ENCODE measurements at places on chromosomes 7 and 10.
A peak's percentile ranks its signal among the peaks of the same experiment; 100 is the strongest.

- DNase-seq = no peak
Observed at GRCh38 chr10:75612904-75613684, 181.7 kb downstream of the LRMDA start.

GRCh38 chr7:2861509-2861908, 17.4 kb upstream of the GNA12 start:
- no peak for DNase-seq

GRCh38 chr10:117075064-117075463, 63.0 kb downstream of the VAX1 start:
- no peak for DNase-seq

GRCh38 chr10:94293354-94293753, 69.4 kb downstream of the NOC3L start:
- DNase-seq = no peak

DNA sequence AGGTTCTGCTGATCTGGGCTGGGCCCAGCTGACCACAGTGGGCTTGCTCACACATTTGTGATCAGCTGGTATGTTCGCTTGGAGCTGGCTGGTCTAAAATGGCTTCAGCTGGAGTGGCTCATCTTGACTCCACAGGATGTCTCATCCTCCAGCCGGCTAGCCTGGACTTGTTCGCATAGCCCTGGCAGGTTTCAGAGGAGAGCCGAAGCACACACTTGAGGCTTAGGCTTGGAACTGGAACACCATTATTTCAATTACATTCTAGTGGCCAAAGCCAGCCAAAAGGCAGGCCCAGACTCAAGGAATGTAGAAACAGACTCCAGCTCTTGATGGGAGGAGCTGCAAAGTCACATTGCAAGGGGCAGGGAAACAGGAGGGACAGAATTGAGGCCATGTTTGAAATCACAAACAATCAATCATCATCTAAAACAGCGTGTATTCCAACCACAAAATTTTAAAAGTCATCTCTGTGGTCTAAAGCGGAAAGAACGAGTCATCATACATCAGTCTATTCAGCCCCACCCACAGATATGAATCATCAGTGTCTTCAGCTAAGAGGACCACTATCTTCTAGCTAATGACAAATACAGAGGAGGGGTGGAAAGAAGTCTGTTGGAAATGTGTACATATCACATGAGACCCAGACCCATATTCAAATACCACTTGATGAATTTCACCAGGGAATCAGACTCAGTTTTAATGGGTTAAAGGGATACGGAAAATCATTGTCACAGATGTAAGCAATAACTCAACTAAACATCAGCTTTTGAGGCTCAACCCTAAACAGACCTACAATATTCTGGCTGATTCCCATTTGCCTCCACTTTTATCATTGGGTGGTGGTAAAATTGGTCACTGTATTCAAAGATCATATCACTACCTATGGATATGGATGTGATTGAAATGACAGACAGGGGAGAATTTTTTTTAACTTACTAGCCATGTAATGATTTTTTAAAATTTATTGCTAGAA, 139.0 kb upstream of the MKLN1 start:
- peak; percentile 25 for DNase-seq

DNA sequence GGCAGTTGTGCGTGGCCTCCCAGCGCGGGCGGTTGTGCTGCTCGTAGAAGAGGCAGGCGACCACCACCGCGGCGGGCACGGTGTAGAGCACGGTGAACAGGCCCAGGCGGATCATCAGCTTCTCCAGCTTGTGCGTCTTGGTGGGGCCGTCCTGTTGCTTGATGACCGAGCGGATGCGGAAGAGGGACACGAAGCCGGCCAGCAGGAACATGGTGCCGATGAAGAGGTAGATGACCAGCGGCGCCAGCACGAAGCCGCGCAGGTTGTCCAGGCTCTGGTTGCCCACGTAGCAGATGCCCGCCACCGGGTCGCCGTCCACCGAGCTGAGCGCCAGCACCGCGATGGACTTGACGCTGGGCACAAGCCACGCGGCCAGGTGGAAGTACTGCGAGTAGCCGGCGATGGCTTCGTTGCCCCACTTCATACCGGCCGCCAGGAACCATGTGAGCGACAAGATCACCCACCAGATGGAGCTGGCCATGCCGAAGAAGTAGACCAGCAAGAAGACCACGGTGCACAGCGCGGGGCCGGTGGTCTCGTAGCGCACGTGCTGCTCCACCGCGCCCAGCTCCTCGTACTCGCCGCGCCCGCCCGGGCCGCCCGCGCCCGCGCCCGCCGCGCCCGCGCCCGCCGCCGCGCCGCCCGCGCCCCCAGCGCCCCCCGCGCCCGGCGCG, 2.2 kb downstream of the FZD8 start:
- DNase-seq = no peak

- DNase-seq = no peak
Observed at GRCh38 chr7:44431091-44431608, 59.3 kb downstream of the NUDCD3 start.

All from activated T-helper 1 cell treated with anti-CD3 and anti-CD28 coated beads, Interleukin-2, amount 50 U/mL, for 16 hours (primary cell).